ENCODE measurements at places on chromosomes 2 and 18. TPM values are rescaled to one million over a fixed set of nuclear protein-coding genes. Genes with fewer than 3 reads are reported as not detected.

DNA sequence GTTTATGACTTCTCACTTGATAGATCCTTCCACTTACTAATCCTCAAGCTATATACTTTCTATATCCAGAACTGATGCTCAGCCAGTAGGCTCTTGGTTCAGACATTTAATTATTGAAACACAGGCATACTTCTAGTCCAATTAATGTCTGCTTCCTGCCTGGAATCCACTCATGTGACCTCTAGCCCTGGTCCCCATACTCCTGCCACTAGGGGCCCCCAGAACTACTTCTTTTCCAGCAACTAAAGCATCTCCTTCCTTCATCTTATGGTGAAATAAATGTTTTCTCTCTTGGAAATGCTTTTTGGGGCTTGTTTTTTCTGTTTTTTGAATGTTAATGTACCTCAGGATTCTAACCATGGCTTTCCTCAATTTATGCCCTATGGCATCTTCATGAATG is 527.6 kb downstream of the SATB2 start:
- DNase-seq, result no peak
- H3K4me3 ChIP-seq, result no peak overlapping the region
- H3K36me3 ChIP-seq, result no peaks in the 10 kb centered on the region
- no peaks in the 10 kb centered on the region for H3K4me1 ChIP-seq
- H3K27me3 ChIP-seq, result no peaks in the 10 kb centered on the region
- H3K27ac ChIP-seq, result no peak overlapping the region

GRCh38 chr2:27275211-27276150 is at the start of gene DNAJC5G:
Gene DNAJC5G, plus strand, starts transcription at chr2:27275433. Its CDS starts 1,296 bp downstream, at chr2:27276729.
- H3K4me1 ChIP-seq, result peaks cover 6% of the 10 kb centered on the region
- no peaks in the 10 kb centered on the region for H3K36me3 ChIP-seq
- peaks cover 5% of the 10 kb centered on the region for H3K27me3 ChIP-seq
- no peak within 1 kb of the TSS for H3K4me3 ChIP-seq
- no peak within 1 kb of the TSS for H3K27ac ChIP-seq

DNA sequence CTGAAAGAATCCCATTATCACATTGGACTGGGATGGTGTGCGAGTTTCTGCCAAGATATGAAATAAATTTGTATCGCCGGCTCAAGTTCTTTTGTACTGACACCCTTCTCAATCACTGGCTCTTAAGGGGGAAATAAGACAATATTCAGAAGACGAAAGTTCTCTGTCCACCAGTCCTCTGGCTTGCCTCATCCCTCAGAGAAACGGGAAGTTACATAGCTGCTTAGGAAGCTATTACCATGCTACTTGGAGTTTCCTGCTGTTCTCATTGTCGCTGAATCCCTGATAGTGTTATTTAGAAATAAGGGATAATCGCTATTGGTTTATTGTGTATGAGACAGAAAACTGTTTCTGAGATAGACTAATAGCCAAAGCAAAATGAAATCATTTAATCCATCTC is 205.0 kb upstream of the ZNF521 start:
- H3K27me3 ChIP-seq, result no peaks in the 10 kb centered on the region
- H3K4me3 ChIP-seq, result no peak overlapping the region
- no peak for DNase-seq
- H3K4me1 ChIP-seq, result no peaks in the 10 kb centered on the region
- H3K36me3 ChIP-seq, result no peaks in the 10 kb centered on the region

GRCh38 chr2:160365716-160366367 is 127.8 kb downstream of the RBMS1 start:
- H3K4me3 ChIP-seq, result no peak overlapping the region
- no peak for DNase-seq
- H3K27me3 ChIP-seq, result no peaks in the 10 kb centered on the region
- H3K27ac ChIP-seq, result no peak overlapping the region
- H3K36me3 ChIP-seq, result peaks cover 31% of the 10 kb centered on the region
- H3K4me1 ChIP-seq, result peaks cover 63% of the 10 kb centered on the region

DNA sequence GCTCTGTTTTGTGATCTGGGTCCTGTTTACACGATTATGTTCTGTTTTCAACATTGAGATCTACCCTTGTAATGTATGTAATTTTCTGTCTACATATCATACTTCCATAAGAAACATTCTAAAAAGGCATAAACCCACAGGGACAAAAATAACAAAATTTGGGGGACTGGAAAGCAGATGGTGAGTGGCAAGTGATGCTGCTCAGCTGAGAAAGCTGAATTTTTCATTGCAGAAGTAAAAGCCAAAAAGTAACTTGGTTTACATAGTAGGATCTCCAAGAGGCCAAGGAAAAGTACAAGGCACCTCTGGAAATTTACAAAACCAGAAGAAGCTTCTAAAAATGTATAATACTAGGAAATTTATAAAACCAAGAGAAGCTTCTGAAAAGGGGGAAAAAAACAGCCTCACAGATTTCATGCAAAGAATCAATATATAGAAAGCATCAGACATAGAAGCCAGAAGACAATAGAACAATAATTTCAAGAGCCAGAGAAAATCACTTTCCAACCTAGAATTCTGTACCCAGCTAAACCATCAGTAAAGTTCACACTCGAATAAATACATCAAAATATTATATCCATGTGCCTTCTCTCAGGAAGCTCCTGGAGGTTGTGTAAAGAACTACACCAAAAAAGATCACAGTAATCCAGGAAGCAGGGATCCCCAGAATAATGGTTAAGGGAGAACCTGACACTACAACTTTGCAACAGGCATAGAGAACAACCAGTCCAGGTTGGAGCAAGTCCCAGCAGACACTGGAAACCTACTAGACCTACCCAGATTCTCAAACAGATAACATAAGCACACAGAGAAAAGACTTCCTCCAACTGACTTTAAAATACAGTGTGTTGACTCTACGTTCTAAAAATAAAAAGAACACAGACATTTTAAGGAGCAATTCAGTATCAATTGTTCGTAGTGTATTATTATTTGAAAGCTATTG is 401.7 kb upstream of the HS6ST1 start:
- H3K4me1 ChIP-seq, result no peaks in the 10 kb centered on the region
- DNase-seq, result no peak

DNA sequence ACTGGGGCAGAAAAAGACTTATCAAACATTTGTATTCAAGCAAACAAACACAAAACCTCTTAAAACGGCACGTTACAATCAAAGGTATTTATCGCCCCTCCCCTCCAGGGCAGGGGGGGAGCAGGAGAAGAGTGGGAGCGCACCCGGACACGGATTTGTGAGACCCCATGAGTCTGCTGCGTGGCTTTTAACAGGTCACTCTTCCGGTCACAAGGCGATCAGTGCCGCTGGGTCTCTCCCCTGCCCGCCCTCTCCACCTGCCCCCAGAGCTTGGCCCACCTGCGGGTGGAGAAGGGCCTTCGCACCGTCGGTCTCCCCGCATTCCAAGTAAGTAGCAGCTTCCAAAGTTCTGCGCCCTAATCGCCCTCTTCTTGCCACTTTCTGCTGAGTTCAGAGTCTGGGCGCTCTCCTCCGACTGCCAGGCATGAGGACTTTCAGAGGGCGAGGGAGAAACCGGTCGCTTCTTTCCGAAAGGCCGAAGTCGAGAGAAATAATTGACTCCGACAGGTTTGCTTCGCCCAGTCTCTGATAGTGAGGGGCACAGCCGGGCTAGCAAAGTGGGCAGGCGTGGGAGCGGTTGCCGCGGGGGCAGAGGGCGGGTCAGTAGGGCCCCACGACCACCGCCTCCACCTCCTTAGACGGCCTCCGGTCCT is 800 bp downstream of the RPRM start:
- no peaks in the 10 kb centered on the region for H3K36me3 ChIP-seq
- H3K4me1 ChIP-seq, result peaks cover 19% of the 10 kb centered on the region
- peaks cover 63% of the 10 kb centered on the region for H3K27me3 ChIP-seq
- peak overlapping the region; percentile 58 for H3K4me3 ChIP-seq

The GKN2 gene
- total RNA-seq, result not detected

The MROH2A gene
- not detected for total RNA-seq

The DNAH7 gene
- total RNA-seq, result 0.07 TPM

The SLC5A7 gene
- not detected for total RNA-seq

The TACR1 gene
- total RNA-seq, result not detected

The RUFY4 gene
- 0.76 TPM for total RNA-seq
